ENCODE measurements at places on chromosomes 16 and 17.
A peak's percentile ranks its signal among the peaks of the same experiment; 100 is the strongest.

GRCh38 chr17:10879190-10879836 lies 41.4 kb upstream of the PIRT start:
- DNase-seq = peak; percentile 11

- no peak for DNase-seq
Measured at GRCh38 chr16:22732959-22733358, 81.0 kb upstream of the HS3ST2 start.

DNA sequence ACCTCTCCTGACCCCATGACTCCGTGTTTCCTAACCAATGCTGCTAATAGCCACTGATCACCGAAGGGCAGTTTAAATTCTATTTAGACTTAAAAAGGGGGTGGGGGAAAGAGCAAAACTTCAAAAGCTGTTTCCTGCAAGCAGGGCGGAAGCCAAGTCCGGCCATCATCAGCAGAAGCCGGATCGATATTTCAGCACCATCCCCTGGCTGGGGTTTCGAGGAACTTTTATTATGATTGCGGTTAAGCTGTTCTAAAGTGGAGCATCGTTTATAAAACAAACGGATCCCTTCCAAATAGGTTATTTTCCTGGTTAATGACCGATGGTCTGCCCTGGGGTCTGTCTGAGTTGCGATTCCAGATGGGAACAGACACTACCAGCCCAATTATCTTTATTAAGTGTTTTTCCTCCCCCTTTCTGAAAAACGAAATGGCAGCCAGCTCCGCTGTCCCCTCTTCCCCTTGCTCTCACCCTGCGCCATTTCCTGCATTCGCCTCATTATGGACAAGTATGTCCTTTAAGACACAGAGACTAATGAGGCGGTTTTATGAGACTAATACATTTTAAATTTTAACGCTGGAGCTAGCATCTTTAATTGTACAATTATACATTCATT lies 76.1 kb upstream of the IRX3 start:
- no peak for DNase-seq

- DNase-seq = no peak
Measured at GRCh38 chr16:90044111-90044551, 24.9 kb upstream of the DBNDD1 start.

GRCh38 chr16:87930456-87930855 lies 5.9 kb downstream of the CA5A start:
- no peak for DNase-seq

GRCh38 chr17:57461082-57461481 lies 204.8 kb downstream of the MSI2 start:
- no peak for DNase-seq

DNA sequence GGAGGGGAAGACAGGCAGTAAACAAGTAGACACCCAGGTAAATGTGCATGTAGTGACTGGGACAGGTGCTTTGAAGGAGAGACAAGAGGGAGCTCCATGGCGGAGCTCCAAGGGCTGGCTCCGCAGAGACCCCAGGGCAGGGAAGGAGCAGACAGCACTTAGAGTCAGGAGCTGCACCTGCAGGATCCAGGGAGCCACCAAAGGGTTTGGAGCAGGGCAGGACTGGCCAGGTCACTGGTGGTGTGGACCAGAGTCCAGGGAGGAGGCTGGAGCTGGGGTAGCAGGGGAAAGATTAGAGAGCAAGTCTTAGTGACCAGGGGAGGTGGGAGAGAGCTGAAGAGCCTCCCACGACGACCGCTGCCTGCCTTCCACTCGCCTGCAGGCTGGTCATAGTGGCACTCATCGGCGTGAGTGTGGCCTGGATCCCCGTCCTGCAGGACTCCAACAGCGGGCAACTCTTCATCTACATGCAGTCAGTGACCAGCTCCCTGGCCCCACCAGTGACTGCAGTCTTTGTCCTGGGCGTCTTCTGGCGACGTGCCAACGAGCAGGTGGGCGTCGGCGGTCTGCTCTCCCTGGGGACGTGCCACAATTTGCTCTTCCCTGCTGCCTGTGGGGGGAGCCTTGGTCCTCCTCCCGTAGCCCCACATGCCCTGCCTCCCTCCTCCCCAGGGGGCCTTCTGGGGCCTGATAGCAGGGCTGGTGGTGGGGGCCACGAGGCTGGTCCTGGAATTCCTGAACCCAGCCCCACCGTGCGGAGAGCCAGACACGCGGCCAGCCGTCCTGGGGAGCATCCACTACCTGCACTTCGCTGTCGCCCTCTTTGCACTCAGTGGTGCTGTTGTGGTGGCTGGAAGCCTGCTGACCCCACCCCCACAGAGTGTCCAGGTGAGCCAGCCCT lies 14.7 kb upstream of the FAM83G start:
- peak; percentile 24 for DNase-seq

DNA sequence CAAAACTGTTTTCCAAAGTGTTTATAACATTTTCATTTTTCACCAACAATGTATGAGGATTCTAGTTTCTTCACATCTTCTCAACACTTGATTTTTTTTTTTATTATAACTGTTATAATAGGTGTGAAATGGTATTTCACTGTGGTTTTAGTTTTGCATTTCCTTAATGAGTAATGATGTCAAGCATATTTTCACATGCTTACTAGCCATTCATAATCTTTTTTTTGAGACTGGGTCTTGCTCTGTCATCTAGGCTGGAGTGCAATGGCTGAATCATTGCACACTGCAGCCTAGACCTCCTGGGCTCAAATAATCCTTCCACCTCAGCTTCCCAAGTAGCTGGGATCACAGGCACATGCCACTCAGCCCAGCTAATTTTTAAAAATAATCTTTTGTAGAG lies 65.1 kb downstream of the EFCAB13 start:
- no peak for DNase-seq

GRCh38 chr17:41767324-41768042 lies 19.0 kb downstream of the JUP start:
- DNase-seq = peak; percentile 1

DNA sequence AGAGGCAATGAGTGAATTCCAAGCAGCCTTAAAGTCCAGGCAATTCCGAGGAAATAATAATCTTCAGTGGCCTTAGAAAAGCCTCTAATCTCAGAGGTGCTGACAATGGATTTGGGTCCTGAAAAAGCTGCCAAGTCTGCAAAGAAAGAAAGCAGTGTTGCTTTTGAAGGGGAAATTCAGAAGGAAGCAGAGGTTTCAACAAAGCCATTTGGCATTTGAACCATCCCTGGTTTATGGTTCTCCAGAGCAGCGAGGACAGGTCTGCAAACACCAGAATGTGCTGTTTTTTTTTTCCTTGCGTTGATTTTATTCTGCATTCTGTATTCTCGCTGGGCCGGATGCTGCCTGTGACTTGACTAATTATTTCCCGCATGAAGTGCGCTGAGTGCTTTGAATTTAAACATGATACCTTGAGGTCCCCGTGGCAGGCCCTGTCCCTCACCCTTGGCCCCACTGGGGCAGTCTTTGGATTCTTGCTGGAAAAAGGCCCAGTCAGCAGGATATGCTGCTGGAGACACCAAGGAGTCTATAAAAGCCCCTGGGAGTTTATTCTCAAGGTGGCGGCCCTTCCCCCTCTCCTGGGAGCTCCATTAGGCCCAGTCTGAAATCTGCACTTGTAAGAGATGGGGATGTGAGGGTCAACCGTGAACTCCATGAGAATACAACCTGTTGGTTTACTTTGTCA lies 338.3 kb downstream of the HAPSTR1 start:
- no peak for DNase-seq

- DNase-seq = no peak
Measured at GRCh38 chr16:46632778-46633733, 11.9 kb upstream of the SHCBP1 start.

- no peak for DNase-seq
Measured at GRCh38 chr16:47065766-47066688, 77.7 kb downstream of the NETO2 start.

DNA sequence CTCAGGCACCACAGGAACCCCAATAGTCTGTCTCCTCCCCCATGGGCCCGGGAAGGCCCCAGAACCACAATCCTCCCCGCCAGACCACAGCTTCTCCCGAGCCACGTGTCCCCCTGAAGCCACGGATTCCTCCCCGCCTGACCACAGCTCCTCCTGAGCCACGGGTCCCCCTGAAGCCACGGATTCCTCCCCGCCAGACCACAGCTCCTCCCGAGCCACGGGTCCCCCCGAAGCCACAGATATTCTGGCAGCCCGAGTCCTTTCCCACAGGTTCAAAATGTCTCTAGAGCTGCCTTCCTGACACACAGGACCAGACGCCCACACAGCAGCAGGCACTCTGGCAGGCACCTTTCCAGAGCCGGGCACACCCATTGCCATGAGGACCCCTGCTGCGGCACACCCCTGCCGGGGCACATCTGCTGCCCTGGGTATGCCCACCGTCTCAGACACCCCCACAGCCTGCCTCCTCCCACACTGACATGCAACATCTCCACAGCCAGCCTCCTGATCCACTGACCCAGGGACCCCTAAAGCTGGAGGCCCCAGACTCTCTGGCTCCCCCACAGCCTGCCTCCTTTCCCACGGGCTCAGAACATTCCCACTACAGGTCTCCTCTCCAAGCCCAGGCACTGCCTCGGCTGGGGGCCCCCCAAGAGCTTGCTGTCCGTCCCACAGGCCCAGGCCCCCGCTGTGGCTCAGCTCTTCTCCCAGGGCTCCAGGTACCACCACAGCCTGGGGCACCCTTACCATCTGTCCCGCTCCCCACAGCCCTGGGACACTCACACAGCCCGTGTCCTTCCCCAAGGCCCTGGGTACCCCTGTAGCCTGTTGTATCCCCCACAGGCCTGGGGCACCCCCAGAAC lies 2.2 kb downstream of the KIAA0753 start:
- no peak for DNase-seq

- DNase-seq = peak; percentile 85
Measured at GRCh38 chr17:8118769-8119580, 661 bp upstream of the ALOXE3 start.

DNA sequence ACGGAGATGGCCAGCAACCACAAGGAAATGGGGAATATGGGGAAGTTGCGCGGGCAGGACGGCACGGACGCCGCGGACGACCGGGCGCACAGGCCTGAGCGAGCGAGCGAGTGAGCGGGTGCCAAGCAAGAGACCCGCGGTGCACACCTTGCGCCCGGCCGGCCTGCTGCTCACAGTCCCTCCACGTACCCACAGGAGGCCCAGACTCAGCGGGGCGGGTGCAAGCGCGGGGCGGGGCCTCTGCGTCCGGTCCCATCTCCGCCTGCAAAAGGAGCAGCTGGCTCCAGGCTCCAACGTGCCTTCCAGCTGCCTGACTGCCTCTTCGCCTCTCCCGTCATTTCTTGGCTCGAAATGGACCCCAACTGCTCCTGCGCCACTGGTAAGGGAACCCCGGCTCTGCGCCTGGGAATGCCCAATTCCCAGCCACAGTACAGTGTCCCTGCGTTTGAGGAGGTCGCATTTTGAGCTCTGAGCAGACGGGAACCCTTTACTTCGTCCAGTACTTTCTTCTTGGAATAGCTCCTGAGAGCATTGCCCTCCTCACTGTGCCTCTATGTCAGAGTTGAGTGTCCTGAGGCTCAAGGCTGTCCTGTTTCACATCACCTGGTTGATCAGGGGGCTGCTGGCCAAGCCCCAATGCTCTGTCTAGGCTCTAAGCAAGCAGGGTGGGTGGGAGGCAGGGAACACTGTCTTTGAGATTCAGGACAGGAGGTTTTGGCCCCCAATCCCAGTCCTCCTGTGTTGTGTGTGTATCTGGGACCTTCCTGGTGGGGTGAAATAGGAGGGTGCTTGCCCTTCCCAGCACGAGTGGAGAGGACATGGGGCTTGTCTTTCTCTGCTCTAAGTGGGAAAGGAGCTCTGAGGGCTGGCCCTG lies 8.1 kb upstream of the MT1E start:
- DNase-seq = peak; percentile 64

- DNase-seq = no peak
Measured at GRCh38 chr17:45091778-45092425, 30.8 kb downstream of the NMT1 start.

DNA sequence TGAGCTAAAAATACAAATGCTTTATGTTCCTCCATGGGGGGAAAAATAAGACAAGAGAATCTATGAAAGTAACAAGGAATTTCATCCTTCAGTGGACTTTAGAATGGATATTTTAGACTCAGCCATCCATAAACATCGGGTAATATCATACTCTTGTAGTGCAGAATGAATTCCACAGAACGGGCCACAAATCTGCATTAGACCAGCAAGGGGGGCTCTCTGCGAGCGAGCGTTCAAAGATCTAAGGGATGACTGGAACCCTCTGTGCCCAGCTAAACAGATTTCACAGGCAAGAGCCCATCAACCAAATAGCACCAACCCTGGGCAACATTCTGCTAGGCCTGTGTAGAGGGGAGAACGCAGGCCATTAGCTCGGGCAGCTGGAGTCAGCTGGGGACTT lies 537.9 kb upstream of the CDH11 start:
- DNase-seq = no peak

DNA sequence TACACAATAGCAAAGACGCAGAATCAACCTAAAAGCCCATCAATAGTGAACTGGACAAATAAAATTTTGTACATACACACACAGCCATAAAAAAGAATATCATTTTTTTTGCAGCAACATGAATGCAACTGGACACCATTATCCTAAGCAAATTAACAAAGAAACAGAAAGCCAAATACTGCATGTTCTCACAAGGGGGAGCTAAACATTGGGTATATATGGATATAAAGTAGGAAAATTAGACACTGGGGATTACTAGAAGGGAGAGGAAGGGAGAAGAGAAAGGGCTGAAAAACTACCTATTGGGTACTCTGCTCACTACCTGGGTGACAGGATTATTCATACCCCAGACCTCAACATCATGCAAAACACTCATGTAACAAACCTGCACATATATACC lies 28.2 kb downstream of the ADAMTS18 start:
- DNase-seq = peak; percentile 39

DNA sequence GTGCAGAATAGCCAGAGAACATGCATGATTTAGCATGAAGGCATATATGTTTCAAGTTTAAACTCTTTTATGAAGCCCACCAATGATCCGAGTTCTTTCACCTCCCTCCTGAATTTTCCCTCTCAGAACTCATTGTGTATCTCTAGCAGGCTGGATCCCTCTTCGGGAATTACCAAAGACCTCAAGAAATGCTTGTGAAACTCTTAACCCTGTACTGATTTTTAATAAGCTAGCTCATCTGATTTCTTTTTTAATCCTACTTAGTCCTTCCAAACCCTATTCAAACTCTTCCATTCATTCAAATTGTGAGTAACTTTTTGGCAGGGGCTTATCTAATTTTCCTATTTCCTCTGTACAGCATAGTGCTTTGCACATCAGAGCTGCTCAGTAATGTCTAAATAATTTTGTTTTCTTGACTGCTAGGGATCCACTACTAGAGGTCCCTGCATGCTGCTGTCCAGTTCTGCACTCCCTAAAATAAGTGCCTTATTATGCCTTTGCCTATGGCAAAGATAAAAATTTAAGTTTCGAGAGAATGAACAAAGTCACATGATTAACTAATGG lies 723.8 kb downstream of the CDH11 start:
- peak; percentile 73 for DNase-seq

DNA sequence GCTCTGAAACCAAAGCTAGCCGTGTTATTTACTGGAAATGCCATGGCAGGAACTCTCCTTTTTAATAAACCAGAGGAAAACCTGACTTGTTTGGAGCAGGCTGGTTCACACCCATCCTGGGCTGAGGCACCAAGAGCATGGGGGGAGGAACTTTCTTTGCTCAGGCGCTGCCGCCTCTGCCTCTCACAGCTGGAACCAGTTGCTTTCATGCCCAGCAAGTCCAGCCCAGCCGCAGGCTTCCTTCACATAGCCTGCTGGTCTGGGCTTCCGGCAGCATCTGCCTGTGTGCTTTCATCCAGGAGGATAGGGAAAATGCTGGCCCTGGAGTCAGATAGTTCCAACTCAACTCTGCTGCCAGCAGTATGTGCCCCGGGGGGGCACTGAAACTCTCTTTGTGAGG lies 88.1 kb upstream of the ASIC2 start:
- no peak for DNase-seq

GRCh38 chr16:81276323-81276722 lies 37.8 kb downstream of the BCO1 start:
- DNase-seq = no peak

- no peak for DNase-seq
Measured at GRCh38 chr16:79278506-79278905, 322.0 kb downstream of the MAF start.
